ENCODE measurements at places on chromosomes 5 and 9. TPM values are rescaled to one million over a fixed set of nuclear protein-coding genes. Genes with fewer than 3 reads are reported as not detected.

SLC6A18 gene
- total RNA-seq, result not detected

DNA sequence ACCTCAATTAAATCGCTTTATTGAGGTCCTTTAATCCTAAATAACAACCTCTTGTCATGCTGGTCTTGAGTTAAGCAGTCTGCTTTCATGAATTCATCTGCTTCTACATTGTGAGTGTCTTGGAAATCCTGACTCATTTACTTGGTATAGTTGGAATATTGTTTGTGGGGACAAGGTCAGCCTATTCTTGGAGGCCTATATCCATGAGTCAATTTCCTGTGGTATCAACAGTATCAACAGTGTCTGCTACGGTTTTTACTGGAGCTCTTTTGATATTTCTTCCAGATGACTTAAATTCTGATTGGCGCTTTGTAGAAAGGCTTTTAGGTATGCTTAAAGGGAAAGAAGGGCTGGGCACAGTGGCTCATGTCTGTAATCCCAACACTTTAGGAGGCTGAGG is 71.2 kb upstream of the PARP8 start:
- no peaks in the 10 kb centered on the region for H3K27me3 ChIP-seq
- H3K36me3 ChIP-seq, result no peaks in the 10 kb centered on the region
- peaks cover 2% of the 10 kb centered on the region for H3K4me1 ChIP-seq
- H3K4me3 ChIP-seq, result no peak overlapping the region
- no peak for DNase-seq

GRCh38 chr9:7154003-7154619 is 396.3 kb downstream of the KDM4C start:
- H3K36me3 ChIP-seq, result no peaks in the 10 kb centered on the region
- H3K4me3 ChIP-seq, result no peak overlapping the region
- H3K27me3 ChIP-seq, result peaks cover 4% of the 10 kb centered on the region
- no peak for DNase-seq

FOXE1 gene
- total RNA-seq, result not detected

KIF4B gene
- total RNA-seq, result not detected

DNA sequence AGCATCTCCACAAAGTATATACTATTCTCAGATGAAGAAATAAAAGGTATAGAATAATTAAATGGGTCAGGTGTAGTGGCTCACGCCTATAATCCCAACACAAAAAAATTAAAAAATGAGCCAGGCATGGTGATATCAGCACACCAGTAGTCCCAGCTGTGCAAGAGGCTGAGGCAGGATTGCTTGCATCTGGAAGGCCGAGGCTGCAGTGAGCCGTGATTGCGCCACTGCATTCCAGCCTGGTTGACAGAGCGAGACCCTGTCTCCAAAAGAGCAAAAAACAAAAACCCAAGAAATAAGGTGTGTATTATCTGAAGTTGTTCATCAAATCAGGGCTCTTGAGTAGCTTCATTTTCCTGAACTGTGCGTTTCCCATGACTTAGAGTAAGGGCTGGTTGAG is 83.2 kb upstream of the MYO10 start:
- H3K4me3 ChIP-seq, result no peak overlapping the region
- H3K27ac ChIP-seq, result no peak overlapping the region
- no peaks in the 10 kb centered on the region for H3K36me3 ChIP-seq

DNA sequence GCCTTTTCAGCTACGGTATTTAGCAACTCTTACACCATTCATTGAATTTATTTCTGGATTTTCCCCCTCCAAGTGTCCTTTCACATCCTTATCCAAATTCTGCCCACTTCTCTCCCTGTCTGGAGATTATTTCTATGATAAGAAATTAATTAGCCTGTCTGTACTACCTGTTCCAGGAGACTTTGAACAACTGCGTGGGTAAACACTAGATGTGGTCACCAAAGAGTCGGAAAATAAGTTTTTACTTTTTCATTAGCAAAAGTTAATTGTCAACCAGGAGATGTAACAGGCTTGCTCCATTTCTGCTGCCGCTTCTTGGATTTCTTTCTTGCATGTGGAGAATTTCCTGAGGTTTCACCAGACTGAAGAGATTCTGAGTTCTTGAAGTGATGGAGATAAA is 14.0 kb downstream of the SLC1A1 start:
- no peak overlapping the region for H3K4me3 ChIP-seq
- H3K27me3 ChIP-seq, result no peaks in the 10 kb centered on the region
- H3K27ac ChIP-seq, result no peak overlapping the region
- no peak for DNase-seq
- H3K36me3 ChIP-seq, result no peaks in the 10 kb centered on the region

- peaks cover 14% of the 10 kb centered on the region for H3K4me1 ChIP-seq
- peaks cover 12% of the 10 kb centered on the region for H3K27me3 ChIP-seq
- DNase-seq, result peak; percentile 32
- H3K36me3 ChIP-seq, result no peaks in the 10 kb centered on the region
- H3K27ac ChIP-seq, result peak overlapping the region; percentile 99
- H3K4me3 ChIP-seq, result peak overlapping the region; percentile 99
Measured at GRCh38 chr9:104927216-104927911, 591 bp downstream of the ABCA1 start.

GRCh38 chr9:6132650-6133049 is 83.0 kb upstream of the IL33 start:
- no peaks in the 10 kb centered on the region for H3K27me3 ChIP-seq
- no peak overlapping the region for H3K27ac ChIP-seq
- peaks cover 3% of the 10 kb centered on the region for H3K36me3 ChIP-seq
- no peak for DNase-seq
- no peaks in the 10 kb centered on the region for H3K4me1 ChIP-seq
- no peak overlapping the region for H3K4me3 ChIP-seq

PCDHGB4 gene
- total RNA-seq, result 40.8 TPM

ADRA1B gene
- 0.66 TPM for total RNA-seq

OLFML2A gene
- not detected for total RNA-seq

- no peak overlapping the region for H3K4me3 ChIP-seq
- no peak overlapping the region for H3K27ac ChIP-seq
- no peaks in the 10 kb centered on the region for H3K4me1 ChIP-seq
- H3K27me3 ChIP-seq, result peaks cover 6% of the 10 kb centered on the region
Measured at GRCh38 chr5:10712574-10713366, 48.3 kb downstream of the DAP start.

DNA sequence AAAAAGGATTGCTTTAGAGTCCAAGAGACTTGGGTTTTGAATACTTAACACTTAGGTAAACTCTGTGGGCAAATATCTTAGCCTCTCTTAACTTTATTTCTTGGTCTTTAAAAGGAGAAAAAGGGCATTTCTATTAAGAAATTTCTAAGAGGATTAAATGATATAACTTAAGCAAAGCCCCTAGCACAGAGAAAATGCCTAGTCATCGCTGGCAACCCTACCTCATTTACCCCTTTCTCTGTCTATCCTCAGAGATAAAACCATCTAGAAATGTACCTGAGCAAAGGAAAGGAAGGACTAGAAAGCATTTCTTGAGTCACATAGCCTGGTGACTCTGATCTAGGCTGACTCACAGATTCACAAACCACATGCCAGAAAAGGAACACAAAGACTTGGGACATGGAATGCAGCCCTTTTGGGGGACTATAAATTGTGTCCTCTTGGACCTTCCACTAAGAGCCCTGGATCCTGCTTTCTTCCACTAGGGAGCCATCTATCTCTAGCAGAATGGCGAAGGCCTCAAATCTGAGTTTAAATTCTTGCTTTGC is 120.6 kb downstream of the FOXD1 start:
- no peaks in the 10 kb centered on the region for H3K27me3 ChIP-seq
- H3K4me1 ChIP-seq, result no peaks in the 10 kb centered on the region
- DNase-seq, result no peak
- no peak overlapping the region for H3K27ac ChIP-seq
- H3K36me3 ChIP-seq, result no peaks in the 10 kb centered on the region

SLC6A7 gene
- not detected for total RNA-seq

GRCh38 chr5:125499636-125500332 is 753.3 kb upstream of the ZNF608 start:
- peaks cover 8% of the 10 kb centered on the region for H3K4me1 ChIP-seq
- no peak overlapping the region for H3K4me3 ChIP-seq
- no peaks in the 10 kb centered on the region for H3K27me3 ChIP-seq

DNA sequence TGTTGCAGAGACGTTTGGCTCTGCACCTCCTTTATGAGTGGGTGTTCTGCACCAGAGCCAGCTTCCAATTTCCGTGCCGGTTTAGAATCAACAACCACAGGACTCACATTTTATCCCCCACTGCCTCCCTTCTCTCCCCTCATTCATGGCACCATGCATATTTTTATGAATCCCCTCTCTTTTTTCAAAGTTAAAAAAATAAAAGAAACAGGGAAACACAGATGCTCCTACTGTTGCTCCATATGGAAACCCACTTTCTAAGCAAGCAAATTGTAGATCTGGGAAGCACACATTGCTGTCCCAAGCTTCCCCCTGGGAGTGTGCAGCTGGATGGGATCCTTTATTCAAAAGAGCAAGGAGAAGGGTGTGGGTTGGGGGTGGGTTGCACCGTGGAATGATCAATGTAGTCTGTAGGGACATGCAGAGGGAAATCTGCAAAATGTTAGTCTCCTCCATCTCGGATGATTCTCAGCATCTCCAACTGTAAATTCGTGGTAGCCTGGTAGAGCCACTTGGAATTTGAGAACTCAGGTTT is 410.0 kb upstream of the ADAMTSL1 start:
- H3K4me3 ChIP-seq, result no peak overlapping the region
- H3K36me3 ChIP-seq, result no peaks in the 10 kb centered on the region
- H3K27me3 ChIP-seq, result no peaks in the 10 kb centered on the region
- H3K4me1 ChIP-seq, result peaks cover 3% of the 10 kb centered on the region

GRCh38 chr9:109518621-109519335 is 20.7 kb upstream of the PTPN3 start:
- H3K27ac ChIP-seq, result no peak overlapping the region
- H3K27me3 ChIP-seq, result peaks cover 6% of the 10 kb centered on the region
- DNase-seq, result no peak
- no peak overlapping the region for H3K4me3 ChIP-seq
- peaks cover 8% of the 10 kb centered on the region for H3K4me1 ChIP-seq
- H3K36me3 ChIP-seq, result no peaks in the 10 kb centered on the region

ADAMTS6 gene
- total RNA-seq, result 2.1 TPM

GRCh38 chr9:96493757-96494156 is 43.8 kb downstream of the HABP4 start:
- no peaks in the 10 kb centered on the region for H3K36me3 ChIP-seq
- H3K27ac ChIP-seq, result no peak overlapping the region
- DNase-seq, result no peak
- peaks cover 3% of the 10 kb centered on the region for H3K27me3 ChIP-seq

DNA sequence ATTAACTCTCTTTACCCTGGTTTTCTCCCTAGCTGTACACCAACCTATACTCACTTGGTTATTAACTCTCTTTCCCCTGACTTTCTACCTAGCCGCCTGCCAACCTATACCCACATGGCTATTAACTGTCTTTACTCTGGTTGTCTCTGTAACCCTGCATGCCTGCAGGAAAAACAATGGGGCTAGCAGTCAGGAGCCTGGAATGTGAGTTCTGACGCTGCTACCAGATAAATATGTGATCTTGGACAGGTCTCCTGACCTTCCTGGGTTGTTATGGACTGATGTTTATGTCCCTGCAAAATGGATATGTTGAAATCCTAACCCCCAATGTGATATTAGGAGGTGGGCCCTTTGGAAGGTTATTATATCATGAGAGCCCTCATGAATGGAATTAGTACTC is 119.2 kb downstream of the SMARCA2 start:
- DNase-seq, result no peak
- peaks cover 5% of the 10 kb centered on the region for H3K36me3 ChIP-seq
- no peaks in the 10 kb centered on the region for H3K4me1 ChIP-seq

DNA sequence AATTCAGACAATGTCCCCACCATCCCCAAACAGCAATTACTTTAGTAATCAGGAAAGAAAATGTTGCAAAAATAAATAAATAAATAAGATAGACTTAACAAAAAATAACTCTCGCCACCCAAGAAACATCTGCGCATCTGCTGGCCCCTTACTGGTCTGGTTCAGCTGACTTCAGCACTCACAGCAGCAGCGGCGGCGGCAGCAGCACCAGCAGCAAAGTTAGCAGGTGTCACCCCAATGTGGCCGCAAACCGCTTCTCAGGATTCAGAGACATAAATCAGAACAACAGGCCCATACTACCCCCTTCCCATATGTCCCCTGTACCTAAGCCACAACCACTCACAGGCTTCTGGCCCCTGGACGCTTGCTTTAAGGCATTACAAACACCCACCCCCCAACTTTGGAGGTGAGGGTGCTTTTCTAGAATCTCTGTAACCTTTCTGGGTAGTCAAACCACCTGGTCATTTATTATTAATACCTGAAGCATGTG is 593.0 kb downstream of the BNC2 start:
- no peak for DNase-seq
- peaks cover 4% of the 10 kb centered on the region for H3K27me3 ChIP-seq
- no peak overlapping the region for H3K4me3 ChIP-seq
- H3K27ac ChIP-seq, result no peak overlapping the region

IFNA21 gene
- total RNA-seq, result not detected

GRCh38 chr5:107889387-107889786 is 218.7 kb upstream of the EFNA5 start:
- no peaks in the 10 kb centered on the region for H3K27me3 ChIP-seq
- peaks cover 9% of the 10 kb centered on the region for H3K4me1 ChIP-seq
- H3K4me3 ChIP-seq, result no peak overlapping the region
- no peak overlapping the region for H3K27ac ChIP-seq
- DNase-seq, result no peak
- H3K36me3 ChIP-seq, result no peaks in the 10 kb centered on the region

SCGB3A2 gene
- total RNA-seq, result 1.2 TPM

GRCh38 chr9:83012922-83013838 is 49.8 kb downstream of the RASEF start:
- no peaks in the 10 kb centered on the region for H3K36me3 ChIP-seq
- H3K4me3 ChIP-seq, result no peak overlapping the region
- peaks cover 1% of the 10 kb centered on the region for H3K27me3 ChIP-seq
- H3K27ac ChIP-seq, result no peak overlapping the region

DNA sequence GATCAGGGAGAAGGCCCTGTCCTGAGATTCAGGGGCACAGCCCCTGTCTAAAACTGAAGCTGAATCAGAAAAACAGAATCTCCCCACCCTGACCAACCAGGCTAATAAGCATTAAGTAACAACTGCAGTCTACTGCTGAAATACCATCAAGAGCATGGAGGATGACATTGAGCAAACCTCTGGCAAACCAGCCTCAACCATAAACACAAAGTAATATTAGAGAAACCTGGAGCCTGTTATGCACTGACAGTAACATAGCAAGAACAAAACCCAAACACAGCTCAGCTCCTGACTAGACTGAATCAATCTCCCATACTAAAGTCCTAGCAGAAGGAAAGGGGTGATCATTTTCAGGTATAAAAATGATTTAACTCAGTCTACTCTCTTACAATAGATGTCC is 24.8 kb upstream of the CCL21 start:
- H3K4me1 ChIP-seq, result no peaks in the 10 kb centered on the region
- H3K4me3 ChIP-seq, result no peak overlapping the region
- H3K27me3 ChIP-seq, result peaks cover 3% of the 10 kb centered on the region
- no peak for DNase-seq
- no peaks in the 10 kb centered on the region for H3K36me3 ChIP-seq

DNA sequence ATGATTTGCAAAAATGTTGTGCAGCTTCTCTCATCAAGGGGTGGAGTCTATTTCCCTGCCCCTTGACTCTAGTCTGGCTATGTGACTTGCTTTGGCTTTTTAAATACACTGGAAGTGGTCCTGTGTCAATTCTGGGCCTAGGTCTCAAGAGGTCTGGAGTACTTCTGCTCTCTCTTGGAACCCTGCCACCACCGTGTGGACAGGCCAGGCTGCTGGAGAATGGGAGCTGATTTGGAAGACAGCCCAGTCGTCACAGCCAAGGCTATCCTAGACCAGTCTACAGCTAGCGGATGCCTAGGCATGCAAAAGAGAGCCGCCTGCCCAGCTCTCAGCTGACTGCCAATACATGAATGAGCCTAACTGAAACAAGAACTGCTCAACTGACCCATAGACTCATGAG is 56.7 kb upstream of the CLINT1 start:
- H3K4me3 ChIP-seq, result no peak overlapping the region
- DNase-seq, result no peak
- no peaks in the 10 kb centered on the region for H3K36me3 ChIP-seq
- no peaks in the 10 kb centered on the region for H3K4me1 ChIP-seq

FGF1 gene
- total RNA-seq, result not detected

Measured in glutamatergic neuron (in vitro differentiated cells).